Osteoblast (primary cell): ENCODE measurements at places on chromosomes 12 and 14.

GRCh38 chr12:9750276-9751203, 10.2 kb downstream of the CD69 start:
- DNase-seq, result peak; percentile 79

- DNase-seq, result peak; percentile 65
Measured at GRCh38 chr14:23114120-23114458, 5.0 kb downstream of the CEBPE start.

GRCh38 chr12:39603065-39603464, 16.5 kb downstream of the ABCD2 start:
- DNase-seq, result no peak

- no peak for DNase-seq
Measured at GRCh38 chr12:80490329-80490728, 46.3 kb downstream of the PTPRQ start.

DNA sequence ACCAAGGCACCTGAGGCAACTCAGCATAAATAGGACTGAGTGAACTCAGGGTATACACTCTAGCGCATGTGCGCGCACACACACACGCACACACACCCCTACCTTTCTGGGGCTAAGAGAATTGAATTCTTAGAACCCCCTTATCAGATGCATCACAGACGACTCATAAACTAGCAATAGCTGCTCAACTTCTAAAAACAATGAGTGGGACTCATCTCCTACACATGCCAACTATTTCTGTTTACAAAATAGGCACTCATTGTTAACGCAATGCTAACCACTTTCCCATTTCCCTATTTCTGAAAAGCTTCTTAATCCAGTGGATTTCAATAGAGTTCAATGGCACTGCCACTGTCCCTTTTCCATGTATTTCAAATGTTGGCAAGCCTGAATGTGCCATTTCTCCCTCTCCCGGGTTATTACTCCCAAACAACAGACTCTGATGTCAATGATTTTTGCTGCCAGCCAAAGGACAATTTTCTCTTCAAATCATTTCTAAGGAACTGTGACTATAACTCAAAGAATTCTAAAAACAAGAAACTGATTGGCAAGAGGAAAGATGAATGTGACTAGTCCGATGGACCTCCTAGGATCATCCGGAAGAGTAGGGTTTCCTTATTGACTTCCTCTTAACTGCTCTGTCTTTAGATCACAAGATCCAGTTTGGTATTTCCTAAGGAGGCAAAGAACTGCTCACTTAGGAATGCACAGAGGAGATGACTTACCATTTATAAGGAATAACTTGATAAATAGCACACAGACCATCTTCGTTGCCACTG, 48.8 kb downstream of the SLC38A1 start:
- DNase-seq, result peak; percentile 35

DNA sequence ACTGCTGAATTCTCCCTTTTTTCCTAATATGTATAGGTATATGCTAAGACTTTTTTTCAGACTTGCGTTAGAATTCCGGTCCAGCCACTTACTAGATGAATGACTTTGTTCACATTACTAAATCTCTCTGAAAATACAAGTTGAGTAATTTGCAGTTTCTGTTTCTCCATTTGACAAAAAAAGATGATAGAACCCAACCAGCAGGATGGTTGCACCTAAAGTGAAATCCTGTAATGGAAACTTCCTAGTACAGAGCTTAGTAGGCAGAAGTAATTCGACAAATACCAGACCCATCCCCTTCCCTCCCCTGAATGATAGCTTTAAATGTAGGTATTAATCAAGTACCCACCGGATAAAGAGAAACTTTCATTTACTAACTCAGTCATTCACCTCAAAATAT, 113.6 kb upstream of the RAP1B start:
- DNase-seq, result no peak

DNA sequence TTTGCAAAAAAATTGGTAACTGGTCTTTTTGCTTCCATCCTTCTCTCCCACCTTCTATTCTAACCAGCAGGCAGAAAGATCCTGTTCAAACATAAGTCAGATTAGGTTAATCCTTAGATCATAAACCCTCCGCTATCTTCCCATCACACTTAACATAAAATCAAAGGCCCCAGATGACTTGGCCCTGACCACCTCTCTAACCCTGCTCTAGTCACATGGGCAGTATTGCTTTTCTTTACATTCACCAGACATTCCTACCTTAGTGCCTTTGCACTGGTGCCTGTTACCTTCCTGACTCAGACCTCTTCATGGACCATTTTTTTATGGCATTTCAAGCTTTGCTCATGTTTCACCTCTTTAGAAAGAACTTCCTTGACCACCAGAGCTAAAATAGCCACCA, 83.5 kb downstream of the NTF3 start:
- no peak for DNase-seq

DNA sequence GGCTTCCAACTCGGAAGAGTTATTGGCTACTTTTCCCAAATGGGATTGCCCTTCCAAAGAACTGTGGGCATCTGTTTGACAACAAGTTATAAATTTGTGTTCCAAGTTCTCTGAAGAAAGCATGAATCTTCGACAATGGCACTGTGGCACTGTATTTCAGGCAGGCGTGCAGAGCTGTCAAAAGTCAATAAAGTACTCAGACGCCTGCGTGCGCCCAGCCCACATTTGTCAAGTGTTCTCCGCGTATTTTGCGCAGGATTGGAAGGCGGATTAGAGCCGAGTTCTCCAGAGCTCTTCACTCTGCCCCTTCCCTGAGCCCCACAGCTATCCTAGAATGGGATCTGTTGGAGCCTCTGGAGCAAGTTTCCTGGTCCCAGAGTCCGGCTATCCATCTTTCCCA, 103.2 kb downstream of the SLC25A47 start:
- DNase-seq, result no peak

DNA sequence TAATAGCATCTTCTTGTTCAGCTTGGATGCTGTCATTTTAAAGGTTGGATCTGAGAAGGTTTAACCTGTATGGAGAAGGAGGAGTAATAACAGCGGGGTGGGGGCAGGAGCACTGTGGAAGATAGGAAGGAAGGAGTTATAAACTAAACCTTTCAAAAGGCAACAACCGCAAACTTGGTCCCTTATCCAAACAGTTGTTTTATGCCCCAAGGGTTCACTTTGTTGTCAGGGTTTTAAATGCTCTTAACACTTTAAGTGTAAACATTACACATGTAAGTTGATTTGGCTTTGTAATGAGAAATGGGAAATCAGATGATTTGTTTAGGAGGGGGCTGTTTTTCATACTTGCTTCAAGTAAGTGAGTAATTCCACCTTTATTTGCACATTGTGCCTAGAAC, 3.0 kb downstream of the NPAS3 start:
- no peak for DNase-seq

DNA sequence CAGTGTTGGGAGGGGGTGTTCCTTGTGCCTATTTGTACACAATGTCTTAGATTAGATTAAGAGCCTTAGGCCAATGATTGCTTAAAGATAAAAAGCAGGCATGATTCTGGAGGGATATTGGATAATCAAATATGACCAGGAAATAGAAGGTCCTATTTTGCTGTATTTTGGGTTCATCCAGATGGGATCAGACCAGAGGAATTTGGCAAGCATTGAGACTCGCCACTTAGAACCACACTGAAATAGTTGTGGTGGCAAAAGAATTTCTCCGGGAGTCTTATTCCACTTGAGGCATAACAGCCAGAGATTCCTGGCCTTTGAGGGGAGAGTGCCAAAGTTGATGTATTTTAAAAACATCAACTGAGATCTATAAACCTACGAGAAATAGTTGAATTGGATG, 327.2 kb downstream of the RAD51B start:
- DNase-seq, result peak; percentile 71

- DNase-seq, result no peak
Measured at GRCh38 chr12:2904260-2904659, 13.6 kb downstream of the TULP3 start.

DNA sequence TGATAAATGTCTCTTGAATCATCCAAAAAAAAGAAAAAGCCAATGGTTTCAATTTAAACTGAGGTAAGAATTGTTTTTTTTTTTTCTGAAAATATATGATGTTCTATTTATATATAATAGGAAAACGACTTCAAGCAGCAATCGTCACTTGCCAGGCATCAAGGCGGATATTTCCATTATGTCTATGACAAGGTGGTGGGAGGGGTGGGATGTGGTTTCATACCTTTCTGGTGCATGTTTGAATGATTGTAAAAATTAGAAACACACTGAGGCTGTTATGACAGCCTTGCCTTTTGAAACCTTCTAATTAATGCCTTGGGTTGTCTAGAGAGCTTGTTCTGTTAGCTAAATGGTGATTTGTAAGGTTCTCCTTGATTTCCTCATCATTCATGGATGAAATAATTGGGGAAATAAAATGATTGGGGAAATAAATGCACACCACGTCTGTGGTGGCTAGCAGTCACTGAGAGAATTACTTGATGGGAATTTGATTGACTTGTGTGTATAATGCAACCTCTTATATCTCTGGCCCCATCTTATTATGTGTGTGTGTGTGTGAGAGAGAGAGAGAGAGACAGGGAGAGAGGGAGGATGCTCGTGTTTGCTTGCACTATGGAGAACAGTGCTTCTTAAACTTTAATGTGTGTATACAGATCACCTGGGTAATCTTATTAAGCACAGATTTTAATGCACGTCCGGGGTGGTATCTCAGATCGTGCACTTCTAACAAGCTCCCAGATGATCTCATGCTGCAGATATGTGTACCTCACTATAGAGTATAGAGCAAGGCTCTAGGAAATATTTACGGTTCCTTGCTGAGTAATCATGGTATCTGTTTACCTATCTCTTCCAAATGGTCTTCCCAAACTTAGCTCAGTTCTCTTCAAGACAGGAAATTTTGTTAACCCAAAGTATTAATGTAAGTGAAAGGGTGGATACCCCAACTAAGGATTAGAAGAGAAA, 502.6 kb downstream of the DIO2 start:
- DNase-seq, result no peak

DNA sequence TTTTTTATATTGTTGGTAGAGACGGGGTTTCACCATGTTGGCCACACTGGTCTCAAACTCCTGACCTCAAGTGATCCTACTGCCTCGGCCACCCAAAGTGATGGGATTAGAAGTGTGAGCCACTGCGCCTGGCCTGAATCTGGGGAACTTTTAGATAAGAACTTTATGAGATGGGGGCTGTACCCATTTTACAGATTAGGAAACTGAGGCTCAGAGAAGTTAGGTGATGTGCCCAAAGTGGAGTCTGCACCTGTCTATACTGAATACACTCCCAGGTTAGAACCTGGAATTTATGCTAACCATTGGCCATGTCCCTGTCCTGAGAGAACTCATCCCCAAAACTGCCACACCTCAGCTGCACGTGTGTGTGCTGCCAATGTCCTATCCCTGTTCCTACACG, 81.9 kb downstream of the ESRRB start:
- no peak for DNase-seq
